ENCODE measurements at places on chromosomes 3 and 15.

DNA sequence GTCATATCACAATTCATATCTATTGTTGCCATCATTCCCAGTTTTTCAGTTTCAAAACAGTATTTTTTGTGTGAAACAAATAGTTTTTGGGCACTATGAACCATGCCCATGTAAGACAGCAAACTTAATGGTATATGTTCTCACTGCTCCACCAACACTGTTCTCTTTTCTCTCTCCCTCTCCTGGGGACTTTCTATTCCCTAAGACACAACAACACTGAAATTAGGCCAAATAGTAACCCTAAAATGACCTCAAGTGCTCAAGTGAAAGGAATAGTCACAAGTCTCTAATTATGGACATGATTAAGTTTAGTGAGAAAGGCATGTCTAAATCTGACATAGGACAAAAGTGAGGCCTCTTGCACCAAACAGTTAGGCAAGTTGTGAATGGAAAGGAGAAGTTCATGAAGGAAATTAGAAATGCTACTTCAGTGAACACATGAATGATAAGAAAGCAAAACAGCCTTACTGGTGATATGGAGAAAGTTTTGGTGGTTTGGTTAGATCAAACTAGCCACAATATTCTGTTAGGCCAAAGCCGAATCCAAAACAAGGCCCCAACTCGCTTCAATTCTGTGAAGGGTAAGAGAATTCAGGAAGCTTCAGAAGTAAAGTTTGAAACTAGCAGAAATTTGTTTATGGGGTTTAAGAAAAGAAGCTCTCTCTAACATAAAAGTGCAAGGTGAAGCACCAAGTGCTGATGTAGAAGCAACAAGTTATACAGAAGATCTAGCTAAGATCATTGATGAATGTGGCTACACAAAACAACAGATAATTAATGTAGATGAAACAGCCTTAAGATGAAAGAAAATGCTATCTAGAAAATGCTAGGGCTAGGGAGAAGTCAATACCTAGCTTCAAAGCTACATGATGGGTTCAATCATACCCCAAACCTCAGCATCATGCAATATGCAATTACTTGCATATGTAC, 104.2 kb downstream of the CBLB start:
- no peak for DNase-seq
- no peak overlapping the region for H3K27ac ChIP-seq
- no peaks in the 10 kb centered on the region for H3K27me3 ChIP-seq
- no peaks in the 10 kb centered on the region for H3K4me1 ChIP-seq

GRCh38 chr3:48655063-48655462, 7.6 kb downstream of the CELSR3 start:
- DNase-seq: no peak
- H3K27me3 ChIP-seq: no peaks in the 10 kb centered on the region
- H3K4me3 ChIP-seq: no peak overlapping the region
- no peaks in the 10 kb centered on the region for H3K36me3 ChIP-seq
- H3K4me1 ChIP-seq: no peaks in the 10 kb centered on the region

- H3K4me1 ChIP-seq: peaks cover 1% of the 10 kb centered on the region
- DNase-seq: no peak
- H3K36me3 ChIP-seq: no peaks in the 10 kb centered on the region
- no peaks in the 10 kb centered on the region for H3K27me3 ChIP-seq
- H3K27ac ChIP-seq: no peak overlapping the region
These were observed 541.3 kb downstream of the UNC13C start for GRCh38 chr15:54519577-54519976.

DNA sequence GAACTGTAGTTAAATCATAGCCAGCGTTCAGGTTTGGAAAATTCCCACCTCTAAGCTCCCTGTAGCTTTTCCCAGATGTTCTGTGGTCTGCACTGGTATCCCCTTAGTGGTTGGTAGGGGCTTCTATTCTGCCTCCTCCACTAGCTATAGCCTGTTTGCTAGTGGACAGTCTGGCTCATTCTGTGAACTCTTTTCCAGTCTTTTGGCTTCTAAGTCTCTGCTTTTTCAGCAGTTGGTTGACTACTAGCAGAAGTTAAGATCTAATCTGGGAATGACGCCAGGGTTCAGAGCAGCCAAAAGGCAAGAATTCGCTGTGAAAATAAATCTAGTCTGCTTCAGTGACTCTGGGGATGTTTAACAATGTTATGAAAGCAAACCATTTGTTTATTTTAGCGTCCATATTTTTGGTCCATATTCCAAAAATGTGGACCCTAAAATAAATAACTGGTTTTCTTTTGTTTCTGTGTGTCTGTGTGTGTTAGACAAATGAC, 73.7 kb upstream of the WDR72 start:
- peaks cover 7% of the 10 kb centered on the region for H3K4me1 ChIP-seq
- DNase-seq: peak; percentile 52
- no peaks in the 10 kb centered on the region for H3K27me3 ChIP-seq
- no peak overlapping the region for H3K4me3 ChIP-seq

DNA sequence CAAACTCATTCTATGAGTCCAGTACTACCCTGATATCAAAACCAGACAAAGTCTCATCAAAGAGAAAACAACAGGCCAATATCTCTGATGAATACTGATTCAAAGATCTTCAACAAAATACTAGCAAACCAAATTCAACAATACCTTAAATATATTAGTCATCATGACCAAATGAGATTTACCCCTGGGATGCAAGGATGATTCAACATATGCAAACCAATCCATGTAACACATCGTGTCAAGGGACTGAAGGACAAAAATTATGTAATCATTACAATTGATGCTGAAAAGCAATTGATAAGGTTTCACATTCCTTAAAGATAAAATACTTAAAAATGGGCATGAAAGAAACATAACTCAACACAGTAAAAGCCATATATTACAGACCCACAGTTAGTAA, 1476.9 kb downstream of the SI start:
- H3K27ac ChIP-seq: no peak overlapping the region
- DNase-seq: no peak
- H3K4me1 ChIP-seq: no peaks in the 10 kb centered on the region
- H3K4me3 ChIP-seq: no peak overlapping the region
- no peaks in the 10 kb centered on the region for H3K36me3 ChIP-seq

- peaks cover 4% of the 10 kb centered on the region for H3K36me3 ChIP-seq
- H3K27ac ChIP-seq: no peak overlapping the region
- no peak for DNase-seq
- no peak overlapping the region for H3K4me3 ChIP-seq
These were observed 28.9 kb upstream of the ESYT3 start for GRCh38 chr3:138405486-138405885.
